ENCODE measurements at places on chromosomes 16 and 17. TPM values are rescaled to one million over a fixed set of nuclear protein-coding genes. Genes with fewer than 3 reads are reported as not detected.

Gene YBX2
- total RNA-seq, result 0.66 TPM

Gene AOC3
- total RNA-seq, result 74.1 TPM

Gene HBM
- 3.3 TPM for total RNA-seq

Gene ARHGAP44
- total RNA-seq, result 3.0 TPM

Gene KRTAP9-2
- total RNA-seq, result not detected

Gene CRHR1
- total RNA-seq, result not detected

Gene CBFA2T3
- 5.0 TPM for total RNA-seq

Gene ZG16
- total RNA-seq, result not detected

Gene MYO15B
- total RNA-seq, result 231 TPM

Gene KRTAP2-2
- not detected for total RNA-seq

GRCh38 chr17:40597156-40597555, 31.9 kb upstream of the CCR7 start:
- H3K4me1 ChIP-seq, result peaks cover 23% of the 10 kb centered on the region
- no peak overlapping the region for H3K27ac ChIP-seq
- H3K27me3 ChIP-seq, result no peaks in the 10 kb centered on the region
- no peak for DNase-seq
- no peak overlapping the region for H3K4me3 ChIP-seq
- no peaks in the 10 kb centered on the region for H3K36me3 ChIP-seq

DNA sequence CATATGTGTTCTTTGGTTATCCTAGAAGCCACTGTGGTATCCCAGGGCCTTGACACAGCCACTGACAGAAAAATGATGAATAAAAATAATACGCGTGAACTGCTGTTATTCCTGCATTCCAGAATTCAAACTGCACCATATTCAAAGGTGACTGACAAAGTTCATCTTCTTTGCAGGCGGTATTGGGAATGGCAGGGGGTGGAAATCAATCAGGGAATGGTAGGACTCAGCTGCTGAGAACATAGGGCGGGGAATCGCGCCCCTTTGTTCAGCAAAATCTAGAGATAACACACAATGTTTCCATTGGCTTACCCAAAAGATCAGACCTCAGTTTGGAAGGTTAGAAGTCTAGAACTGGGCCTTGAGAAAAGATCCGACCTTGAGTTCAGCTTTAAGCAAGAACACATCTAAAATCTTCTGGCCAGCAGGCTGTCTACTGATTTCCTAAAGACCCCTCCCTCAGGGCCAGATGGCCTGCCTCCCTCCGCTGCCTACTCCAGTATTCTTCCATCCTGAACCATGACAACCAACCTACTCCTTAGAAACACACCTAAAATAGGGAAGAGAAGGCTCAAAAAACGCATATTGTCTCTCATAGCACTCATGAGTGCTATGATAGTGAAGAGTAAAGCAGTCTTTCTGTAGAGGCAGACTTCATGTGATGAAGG, 34.1 kb downstream of the CDK5R1 start:
- no peaks in the 10 kb centered on the region for H3K4me1 ChIP-seq
- H3K27me3 ChIP-seq, result no peaks in the 10 kb centered on the region
- DNase-seq, result no peak
- H3K4me3 ChIP-seq, result no peak overlapping the region

GRCh38 chr17:28929787-28930186, 21.5 kb downstream of the PHF12 start:
- no peak overlapping the region for H3K27ac ChIP-seq
- H3K27me3 ChIP-seq, result no peaks in the 10 kb centered on the region
- no peaks in the 10 kb centered on the region for H3K4me1 ChIP-seq
- H3K36me3 ChIP-seq, result no peaks in the 10 kb centered on the region

DNA sequence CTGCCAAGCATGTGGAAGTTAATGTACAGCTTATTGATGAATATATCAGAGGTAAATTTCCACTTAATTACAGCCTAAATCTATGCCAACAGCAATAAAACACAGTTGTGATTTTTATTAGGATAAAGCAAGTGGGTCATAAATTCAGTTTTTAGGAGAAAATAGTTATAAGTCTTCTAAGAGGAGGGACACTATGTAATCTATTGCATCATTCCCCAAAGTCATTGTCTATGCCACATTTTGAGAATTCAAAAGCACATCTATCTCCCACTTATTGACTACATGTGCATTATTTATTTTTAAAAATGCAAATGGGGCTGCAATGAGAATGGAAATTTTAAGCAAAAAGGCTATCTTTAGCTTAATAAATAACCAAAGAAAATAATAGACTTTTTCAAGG, 23.7 kb upstream of the NSRP1 start:
- H3K27me3 ChIP-seq, result no peaks in the 10 kb centered on the region
- H3K27ac ChIP-seq, result no peak overlapping the region
- no peak overlapping the region for H3K4me3 ChIP-seq
- no peaks in the 10 kb centered on the region for H3K4me1 ChIP-seq
- H3K36me3 ChIP-seq, result no peaks in the 10 kb centered on the region

DNA sequence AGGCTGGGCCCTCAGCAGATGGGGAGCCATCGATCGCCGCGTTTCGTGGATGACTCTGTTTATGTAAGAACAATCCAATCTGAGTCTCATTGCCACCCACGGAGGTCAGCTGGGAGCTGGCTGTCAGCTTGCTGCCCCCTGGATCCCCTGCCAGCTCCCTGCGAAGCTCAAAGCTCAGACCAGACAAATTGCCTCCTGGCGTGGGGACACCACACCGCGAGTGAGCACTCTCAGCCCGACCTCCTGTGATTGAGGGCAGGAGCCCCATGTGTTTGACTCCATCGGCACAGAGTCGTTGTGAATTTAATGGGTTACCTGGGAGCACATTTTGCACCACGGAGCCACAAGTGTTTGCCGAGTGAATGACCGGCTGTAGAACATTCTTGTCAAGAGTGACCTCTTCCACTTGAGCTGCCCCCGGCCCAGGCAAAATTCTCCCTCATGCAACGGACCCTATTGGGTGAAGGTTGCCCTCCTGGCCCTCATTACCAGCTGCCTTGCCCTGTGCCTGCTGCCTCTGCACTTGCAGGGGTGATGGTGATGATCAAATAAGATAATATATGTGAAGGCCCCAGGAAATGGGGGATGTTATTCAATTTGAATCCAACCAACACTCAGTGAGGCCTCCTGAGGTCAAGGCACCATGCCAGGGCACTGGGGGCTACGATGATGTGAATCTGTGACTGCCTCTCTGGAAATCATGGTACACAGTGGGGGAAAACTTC, 7.6 kb upstream of the GFAP start:
- no peaks in the 10 kb centered on the region for H3K27me3 ChIP-seq
- no peaks in the 10 kb centered on the region for H3K36me3 ChIP-seq
- no peak overlapping the region for H3K4me3 ChIP-seq
- no peak for DNase-seq

DNA sequence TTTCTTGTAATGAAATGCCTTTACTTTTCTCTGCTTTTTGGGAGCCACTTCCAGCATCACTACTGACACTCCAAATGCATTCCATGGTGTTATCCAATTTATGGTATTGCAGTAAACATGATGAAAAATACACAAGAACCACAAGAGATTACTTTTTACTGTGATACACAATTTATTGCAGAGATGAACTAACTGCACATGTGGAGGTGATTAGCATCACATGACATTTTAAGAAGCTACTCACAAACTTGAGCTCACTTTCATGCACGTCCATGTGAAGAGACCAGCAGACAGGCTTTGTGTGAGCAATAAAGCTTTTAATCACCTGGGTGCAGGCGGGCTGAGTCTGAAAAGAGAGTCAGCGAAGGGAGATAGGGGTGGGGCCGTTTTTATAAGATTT, 780.5 kb upstream of the GOT2 start:
- H3K27ac ChIP-seq, result no peak overlapping the region
- H3K27me3 ChIP-seq, result no peaks in the 10 kb centered on the region
- no peak for DNase-seq
- H3K36me3 ChIP-seq, result no peaks in the 10 kb centered on the region
- no peaks in the 10 kb centered on the region for H3K4me1 ChIP-seq
- H3K4me3 ChIP-seq, result no peak overlapping the region

GRCh38 chr17:83192161-83192788, 112.9 kb downstream of the METRNL start:
- peak overlapping the region; percentile 91 for H3K27ac ChIP-seq
- no peaks in the 10 kb centered on the region for H3K27me3 ChIP-seq
- DNase-seq, result peak; percentile 84
- H3K4me1 ChIP-seq, result no peaks in the 10 kb centered on the region
- H3K4me3 ChIP-seq, result no peak overlapping the region
- no peaks in the 10 kb centered on the region for H3K36me3 ChIP-seq

DNA sequence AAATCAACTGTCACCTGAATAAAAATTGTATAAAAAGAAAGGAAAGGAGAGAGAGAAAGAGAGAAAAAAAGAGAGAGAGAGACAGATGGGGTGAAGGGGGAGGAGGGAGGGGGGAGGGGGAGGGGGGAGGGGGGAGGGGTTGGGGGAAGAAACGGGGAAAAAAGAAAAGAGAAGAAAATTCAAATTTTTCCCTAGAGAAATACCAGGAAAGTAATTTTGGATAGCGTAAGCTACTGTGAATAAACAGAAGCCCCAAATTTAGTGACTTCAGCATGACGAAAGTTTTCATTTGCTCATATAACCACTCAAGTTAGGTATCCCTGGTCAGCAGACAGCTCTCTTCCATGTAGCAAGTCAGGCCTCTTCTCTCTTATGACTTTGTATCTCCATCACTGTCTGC, 289.4 kb upstream of the MYOCD start:
- no peaks in the 10 kb centered on the region for H3K4me1 ChIP-seq
- H3K27ac ChIP-seq, result no peak overlapping the region
- no peak for DNase-seq

GRCh38 chr17:33072421-33073161, 80.9 kb downstream of the SPACA3 start:
- peaks cover 8% of the 10 kb centered on the region for H3K27me3 ChIP-seq
- H3K4me3 ChIP-seq, result no peak overlapping the region
- no peak for DNase-seq
- H3K27ac ChIP-seq, result no peak overlapping the region
- no peaks in the 10 kb centered on the region for H3K36me3 ChIP-seq

GRCh38 chr17:8724451-8724850, 20.2 kb downstream of the CCDC42 start:
- no peak for DNase-seq
- no peak overlapping the region for H3K4me3 ChIP-seq
- H3K27me3 ChIP-seq, result no peaks in the 10 kb centered on the region

DNA sequence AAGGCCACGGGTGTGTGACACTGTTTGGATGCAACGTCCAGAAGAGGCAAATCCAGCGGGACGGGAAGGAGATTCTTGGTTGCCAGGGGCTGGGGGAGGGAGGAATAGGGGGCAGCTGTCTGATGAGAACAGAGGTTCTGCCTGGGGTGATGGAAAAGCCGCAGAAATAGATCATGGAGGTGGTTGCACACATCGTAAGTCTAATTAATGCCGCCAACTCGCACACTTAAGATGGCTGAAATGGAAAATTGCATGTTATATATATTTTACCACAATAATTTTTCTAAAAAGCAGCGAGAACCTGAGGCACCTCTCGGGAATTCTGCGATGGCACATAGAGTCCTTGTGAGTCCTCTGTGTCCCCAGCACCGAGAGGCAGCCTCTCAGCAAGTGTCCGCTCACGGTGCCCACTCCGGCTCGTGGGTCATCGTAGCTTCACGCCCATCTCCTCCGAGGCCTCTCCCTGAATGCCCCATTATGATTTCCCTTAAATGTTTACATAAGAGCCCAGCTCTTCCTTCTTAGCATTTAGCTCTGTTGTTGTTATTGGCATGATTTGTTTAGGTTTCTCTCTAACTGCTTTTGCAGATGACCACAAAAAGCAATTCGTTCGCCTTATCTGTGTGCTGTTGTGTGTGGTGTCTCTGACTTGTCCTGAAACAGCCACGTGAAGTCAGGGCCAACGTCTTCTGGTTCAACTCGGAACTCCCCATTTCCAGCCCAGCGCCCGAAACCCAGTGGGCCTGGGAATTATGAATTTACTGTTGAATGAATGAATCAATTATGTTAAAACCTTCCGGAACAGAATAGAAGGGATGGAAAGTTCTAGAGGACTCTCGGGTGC, 7.7 kb downstream of the WFDC1 start:
- peak overlapping the region; percentile 39 for H3K27ac ChIP-seq
- peak overlapping the region; percentile 1 for H3K4me3 ChIP-seq
- H3K27me3 ChIP-seq, result no peaks in the 10 kb centered on the region
- no peaks in the 10 kb centered on the region for H3K36me3 ChIP-seq
- H3K4me1 ChIP-seq, result no peaks in the 10 kb centered on the region

DNA sequence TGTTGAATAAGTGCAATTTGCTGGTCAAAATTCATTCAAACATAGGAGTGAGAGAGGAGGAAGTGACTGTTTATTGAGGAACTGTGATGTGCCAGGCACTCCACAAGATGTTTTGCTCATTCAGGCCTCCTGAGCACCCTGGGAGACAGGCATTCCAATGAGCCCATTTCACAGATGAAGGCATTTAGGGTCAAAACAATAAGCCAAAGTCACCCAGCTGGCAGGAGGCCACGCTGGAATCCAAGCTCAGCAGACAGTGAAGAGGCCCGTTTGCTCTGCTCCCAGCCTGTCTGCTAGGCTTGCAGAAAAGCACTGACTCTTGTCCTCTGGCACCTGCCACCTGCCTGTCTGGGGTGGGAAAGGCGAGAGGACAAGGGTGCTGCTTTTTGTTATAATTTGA, 10.1 kb upstream of the SLC25A39 start:
- no peaks in the 10 kb centered on the region for H3K36me3 ChIP-seq
- no peak overlapping the region for H3K27ac ChIP-seq
- DNase-seq, result no peak
- H3K27me3 ChIP-seq, result peaks cover 9% of the 10 kb centered on the region
- H3K4me3 ChIP-seq, result no peak overlapping the region
- H3K4me1 ChIP-seq, result no peaks in the 10 kb centered on the region

GRCh38 chr17:56822725-56823124, 11.0 kb downstream of the C17orf67 start:
- no peak overlapping the region for H3K4me3 ChIP-seq
- DNase-seq, result no peak
- peaks cover 11% of the 10 kb centered on the region for H3K36me3 ChIP-seq

- no peak for DNase-seq
- no peaks in the 10 kb centered on the region for H3K4me1 ChIP-seq
- H3K27me3 ChIP-seq, result no peaks in the 10 kb centered on the region
Observed at GRCh38 chr16:89135971-89136765, 35.4 kb upstream of the CDH15 start.

- no peak overlapping the region for H3K27ac ChIP-seq
- H3K36me3 ChIP-seq, result no peaks in the 10 kb centered on the region
- DNase-seq, result no peak
Observed at GRCh38 chr16:14314116-14314515, 243.0 kb downstream of the MRTFB start.

DNA sequence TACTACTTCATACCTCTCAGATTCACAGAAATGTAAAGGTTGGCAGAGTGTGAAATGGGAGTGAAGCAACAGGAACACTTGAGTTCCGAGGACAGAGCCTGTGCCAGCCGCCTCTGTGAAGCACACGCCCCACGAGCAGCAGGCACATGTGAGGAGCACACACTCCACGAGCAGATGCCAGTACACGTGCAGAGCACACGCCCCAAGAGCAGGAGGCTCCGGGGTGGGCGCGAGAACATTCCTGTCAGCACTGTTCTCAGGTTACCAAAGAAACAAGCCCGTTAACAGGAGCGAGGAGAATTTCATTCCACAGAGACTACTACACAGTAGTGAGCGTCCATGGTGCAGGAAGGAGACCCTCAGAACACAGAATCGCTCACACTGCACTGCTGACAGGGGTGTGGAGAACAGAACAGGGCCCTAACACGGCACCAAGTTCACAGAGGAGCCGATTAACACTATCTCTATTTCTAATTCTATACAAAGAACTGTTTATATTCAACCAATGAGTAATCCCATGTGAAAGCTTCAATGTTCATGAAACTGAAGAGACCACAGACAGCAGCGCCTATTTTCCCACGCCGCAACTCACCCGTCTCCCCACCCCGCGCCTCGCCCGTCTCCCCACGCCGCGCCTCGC, 40.1 kb downstream of the KLHDC4 start:
- peaks cover 3% of the 10 kb centered on the region for H3K4me1 ChIP-seq
- no peak for DNase-seq
- no peak overlapping the region for H3K27ac ChIP-seq
